IMR-90 (cell line): ENCODE measurements at places on chromosomes 6 and 20.

- DNase-seq: no peak
Measured at GRCh38 chr6:41186031-41186562, 14.9 kb downstream of the TREML2 start.

DNA sequence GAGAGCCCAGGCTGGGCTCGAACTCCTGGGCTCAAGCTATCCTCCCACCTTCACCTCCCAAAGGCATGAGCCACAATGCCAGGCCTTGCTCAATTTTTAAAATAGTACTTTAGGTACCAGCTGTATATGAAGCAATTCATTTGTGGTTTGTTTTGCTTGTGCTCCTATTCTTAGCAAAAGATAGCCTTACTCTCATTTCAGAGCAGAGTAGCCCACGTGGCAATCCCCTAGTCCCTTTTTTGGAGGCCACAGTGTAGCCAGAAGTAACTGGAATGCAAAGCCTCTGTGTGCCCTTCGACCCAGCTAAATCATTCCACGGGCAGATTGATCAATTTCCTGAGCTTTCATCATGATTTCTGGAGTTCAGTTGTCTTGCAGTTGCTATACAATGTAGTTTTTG lies 372.2 kb downstream of the NRN1 start:
- DNase-seq: peak; percentile 8

DNA sequence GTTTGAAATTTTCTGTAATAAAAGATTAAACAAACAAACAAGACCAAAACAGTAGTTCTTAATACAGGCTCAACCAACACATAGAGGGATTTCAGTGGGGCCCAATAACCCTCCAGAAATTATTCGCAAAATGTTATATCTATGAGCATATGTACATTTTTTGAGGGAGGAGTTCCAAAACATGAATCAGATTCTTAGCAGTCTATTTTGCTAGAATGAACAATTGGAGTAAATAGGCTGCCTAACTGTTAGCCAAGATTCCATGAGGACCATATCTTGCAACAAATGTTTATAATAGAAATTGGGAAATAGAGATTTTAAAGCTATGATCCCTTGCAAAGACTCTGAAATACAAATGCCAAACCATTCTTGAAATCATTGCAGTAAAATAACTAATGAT lies 186.3 kb downstream of the AKAP7 start:
- no peak for DNase-seq

- no peak for DNase-seq
Measured at GRCh38 chr6:168238159-168238909, 81.2 kb downstream of the DACT2 start.

- no peak for DNase-seq
Measured at GRCh38 chr20:62235777-62236157, 2.6 kb upstream of the OSBPL2 start.

GRCh38 chr6:112877134-112878100 lies 530.3 kb downstream of the RFPL4B start:
- peak; percentile 93 for DNase-seq

GRCh38 chr6:157838718-157839430 lies 15.8 kb downstream of the SNX9 start:
- no peak for DNase-seq

- no peak for DNase-seq
Measured at GRCh38 chr6:160986851-160987250, 4.7 kb upstream of the MAP3K4 start.

GRCh38 chr6:40340957-40341356 lies 246.2 kb downstream of the LRFN2 start:
- no peak for DNase-seq

GRCh38 chr6:149147195-149147594 lies 170.3 kb upstream of the TAB2 start:
- no peak for DNase-seq

- no peak for DNase-seq
Measured at GRCh38 chr6:52689857-52690256, 18.9 kb downstream of the TMEM14A start.

GRCh38 chr6:36118550-36119107 lies 11.7 kb upstream of the MAPK13 start:
- no peak for DNase-seq
